ENCODE measurements at places on chromosomes 2 and 18.

GRCh38 chr2:150626934-150627411 lies 139.5 kb upstream of the RND3 start:
- DNase-seq: no peak

DNA sequence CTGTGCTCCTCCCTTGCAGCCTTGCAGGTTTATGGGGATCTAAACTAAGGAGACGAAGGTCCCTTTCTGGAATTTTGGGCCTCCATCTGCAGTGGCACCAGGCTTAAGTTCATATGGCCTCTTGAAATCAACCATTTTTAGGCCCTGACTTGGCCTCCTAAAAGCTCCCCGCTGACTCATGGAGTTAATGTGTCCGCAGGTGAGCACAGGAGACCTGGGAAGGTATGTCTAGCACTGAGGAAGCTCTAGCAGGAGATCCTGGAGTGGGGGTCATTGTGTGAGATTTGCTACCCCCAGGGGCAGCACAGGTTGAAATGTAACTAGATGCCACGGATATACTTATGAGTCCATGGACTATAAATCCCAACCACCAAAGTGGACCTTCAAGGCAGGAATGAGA lies 95.9 kb upstream of the CELF4 start:
- DNase-seq: no peak

DNA sequence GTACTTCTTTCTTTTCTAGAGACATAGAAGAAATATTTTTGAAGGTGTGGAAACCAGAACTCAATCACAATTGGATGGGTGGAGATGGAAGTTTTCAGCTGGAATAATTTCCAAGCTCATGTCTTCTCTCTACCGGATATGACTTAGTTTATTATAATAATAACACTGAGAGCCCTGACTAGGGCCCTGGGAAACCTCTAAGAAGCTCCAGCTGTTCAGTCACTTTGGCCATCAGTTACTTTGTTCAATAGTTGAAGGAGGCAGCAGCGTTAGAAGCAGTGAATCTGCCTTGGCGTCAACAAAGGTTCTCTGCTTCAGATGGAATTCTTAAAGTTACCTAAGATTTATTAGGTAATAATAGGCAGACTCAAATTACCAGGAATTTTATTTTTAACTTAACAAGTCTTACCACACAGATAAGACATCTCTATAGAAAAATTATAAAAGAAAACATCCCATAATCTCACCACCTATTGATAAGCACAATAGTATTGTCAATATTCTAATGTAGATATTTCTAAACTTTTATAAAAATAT lies 293.8 kb upstream of the CHAC2 start:
- DNase-seq: no peak

GRCh38 chr18:33757037-33757436 lies 179.0 kb downstream of the ASXL3 start:
- DNase-seq: no peak

- DNase-seq: no peak
These were observed 55.2 kb downstream of the CCDC88A start for GRCh38 chr2:55364189-55365055.

DNA sequence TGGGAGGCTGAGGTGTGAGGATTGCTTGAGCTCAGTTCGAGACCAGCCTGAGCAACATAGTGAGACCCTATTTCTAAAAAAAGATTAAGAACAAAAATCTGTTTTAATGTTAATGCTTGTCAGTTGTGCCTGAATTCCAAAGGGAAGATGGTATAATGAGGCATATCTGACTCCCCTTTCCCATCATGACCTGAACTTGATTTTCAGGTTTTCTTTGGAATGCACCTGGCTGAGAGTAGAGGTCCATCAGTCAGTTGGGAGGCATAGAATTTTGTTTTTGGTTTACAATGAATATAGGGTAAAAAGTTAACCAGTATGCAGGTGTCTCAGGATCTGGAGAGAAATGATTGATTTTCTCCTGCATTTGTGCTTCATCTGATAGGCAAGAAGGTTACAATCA lies 20.4 kb downstream of the RPIA start:
- no peak for DNase-seq

GRCh38 chr18:57428221-57429150 lies 6.7 kb upstream of the ONECUT2 start:
- no peak for DNase-seq

DNA sequence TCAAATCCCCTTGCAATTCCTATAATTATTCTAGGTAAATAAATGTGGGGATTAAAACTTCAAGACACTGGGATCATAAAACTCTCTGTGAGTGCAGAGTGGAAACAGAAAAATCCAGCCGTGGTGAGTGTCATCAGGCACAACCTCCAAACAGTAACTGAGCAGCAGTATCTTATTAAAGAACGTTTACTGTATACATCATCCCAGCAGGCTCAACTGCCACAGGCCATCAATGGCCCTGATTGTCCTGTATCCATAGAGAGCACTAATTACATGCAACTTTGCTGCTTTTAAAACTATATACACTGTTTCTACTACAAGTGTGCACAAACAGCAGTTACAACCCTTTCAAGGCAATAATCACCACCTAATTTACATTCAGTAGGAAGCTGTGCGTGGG lies 23.9 kb downstream of the GAREM1 start:
- no peak for DNase-seq

- DNase-seq: no peak
These were observed 68.3 kb downstream of the TNS1 start for GRCh38 chr2:217934321-217935131.

DNA sequence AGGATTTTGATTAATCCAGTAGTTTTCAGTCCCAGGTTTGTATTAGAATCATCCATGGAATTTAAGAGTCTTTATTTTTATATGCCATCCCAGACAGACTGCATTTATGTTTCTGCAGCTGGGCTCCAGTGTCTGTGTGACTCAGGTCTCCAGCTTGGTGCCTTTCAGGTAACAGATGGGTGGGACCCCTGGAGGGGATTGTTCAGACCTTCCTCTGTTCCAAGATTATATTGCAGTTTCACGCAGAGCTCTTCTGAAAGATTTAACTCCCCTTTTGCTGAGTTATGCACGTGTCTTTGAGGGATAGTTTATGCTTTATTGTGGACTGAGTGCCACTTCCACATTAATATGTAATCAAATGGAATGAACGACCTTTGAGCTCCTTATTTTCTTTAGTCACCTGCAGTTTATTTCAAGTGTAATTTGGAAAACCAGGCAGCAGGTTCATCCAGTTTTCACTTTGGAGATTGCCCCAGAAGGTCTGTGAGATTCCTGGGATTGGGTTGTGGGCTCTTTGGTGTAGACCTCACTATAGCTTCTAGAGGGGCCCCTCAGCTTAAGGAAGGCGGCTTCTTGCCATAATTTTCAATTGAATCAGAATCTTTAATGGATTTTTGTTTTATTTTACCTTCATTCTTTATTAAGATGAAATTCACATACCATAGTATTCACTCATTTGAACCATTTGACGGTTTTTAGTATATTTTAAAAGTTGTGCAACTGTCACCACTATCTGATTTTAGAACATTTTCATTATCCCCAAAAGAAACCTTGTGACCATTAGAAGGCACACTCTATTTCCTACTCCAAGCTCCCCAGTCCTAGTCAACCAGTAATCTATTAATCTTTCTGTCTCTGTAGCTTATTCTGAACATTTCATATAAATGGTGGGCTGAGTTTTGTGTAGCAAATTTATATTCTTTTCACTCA lies 135.0 kb downstream of the WDSUB1 start:
- no peak for DNase-seq

DNA sequence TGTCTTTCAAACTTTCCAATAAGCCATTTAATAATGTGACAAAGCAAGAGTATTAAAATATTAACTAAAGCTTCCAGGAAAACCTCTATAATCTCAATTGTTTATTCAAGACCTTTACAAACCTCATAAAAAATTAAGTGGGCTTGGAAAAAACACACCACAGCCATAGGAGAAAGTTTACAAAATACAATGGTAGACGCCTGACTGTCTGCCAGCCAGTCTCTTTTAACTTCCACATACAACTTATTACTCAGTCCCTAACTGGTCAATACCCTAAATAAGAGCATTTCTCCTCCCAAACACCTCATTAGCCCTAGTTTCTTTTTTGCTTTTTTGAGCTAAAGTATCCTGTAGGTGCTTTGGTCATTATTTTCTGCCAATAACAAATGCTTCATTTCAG lies 247.4 kb upstream of the CYP26B1 start:
- no peak for DNase-seq

- no peak for DNase-seq
These were observed 42.5 kb downstream of the ADD2 start for GRCh38 chr2:70725505-70725904.

DNA sequence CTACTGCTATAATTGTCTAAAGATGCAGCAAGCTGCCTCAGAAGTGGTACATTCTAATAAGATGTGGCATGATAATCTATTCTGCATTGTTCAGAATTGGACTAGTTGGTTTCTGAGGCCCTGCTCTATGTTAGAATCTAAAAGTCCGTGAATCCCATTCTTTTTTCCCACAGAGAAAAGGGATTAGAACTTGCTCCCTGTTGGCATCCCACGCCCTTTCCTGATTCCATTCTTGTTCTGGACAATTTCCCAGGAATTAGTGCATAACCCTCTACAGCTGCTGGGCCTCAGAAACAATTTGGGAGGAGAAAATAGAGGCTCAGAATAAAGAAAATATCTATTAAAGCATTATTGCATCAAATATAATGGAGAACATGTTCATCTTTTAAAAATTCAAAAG lies 282.7 kb downstream of the NRXN1 start:
- DNase-seq: no peak

GRCh38 chr2:139477618-139478017 lies 697.4 kb upstream of the NXPH2 start:
- no peak for DNase-seq

- no peak for DNase-seq
These were observed 7.2 kb upstream of the TSN start for GRCh38 chr2:121748202-121748601.

DNA sequence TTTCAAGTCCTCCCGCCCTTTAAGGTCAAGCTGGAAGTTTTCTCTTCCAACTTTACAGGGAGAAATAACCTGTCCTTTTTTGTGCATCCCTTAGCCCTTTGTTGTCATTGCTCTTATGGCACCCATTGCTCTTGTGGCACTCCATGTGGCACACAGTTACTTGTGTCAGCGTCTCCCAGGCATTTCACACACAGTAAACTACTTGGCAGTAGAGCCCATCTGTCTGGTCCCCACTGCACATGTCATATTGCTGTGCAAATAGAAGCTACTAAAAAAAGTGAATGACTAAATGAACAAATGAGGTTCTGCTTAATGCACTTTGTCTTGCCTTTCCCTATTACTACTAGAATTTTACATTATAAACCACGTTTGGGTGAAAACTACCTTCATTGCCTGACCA lies 149.3 kb downstream of the EML6 start:
- no peak for DNase-seq

GRCh38 chr18:13429016-13429415 lies 210.5 kb downstream of the LDLRAD4 start:
- DNase-seq: no peak

GRCh38 chr2:120360307-120360855 lies 14.4 kb downstream of the INHBB start:
- no peak for DNase-seq

DNA sequence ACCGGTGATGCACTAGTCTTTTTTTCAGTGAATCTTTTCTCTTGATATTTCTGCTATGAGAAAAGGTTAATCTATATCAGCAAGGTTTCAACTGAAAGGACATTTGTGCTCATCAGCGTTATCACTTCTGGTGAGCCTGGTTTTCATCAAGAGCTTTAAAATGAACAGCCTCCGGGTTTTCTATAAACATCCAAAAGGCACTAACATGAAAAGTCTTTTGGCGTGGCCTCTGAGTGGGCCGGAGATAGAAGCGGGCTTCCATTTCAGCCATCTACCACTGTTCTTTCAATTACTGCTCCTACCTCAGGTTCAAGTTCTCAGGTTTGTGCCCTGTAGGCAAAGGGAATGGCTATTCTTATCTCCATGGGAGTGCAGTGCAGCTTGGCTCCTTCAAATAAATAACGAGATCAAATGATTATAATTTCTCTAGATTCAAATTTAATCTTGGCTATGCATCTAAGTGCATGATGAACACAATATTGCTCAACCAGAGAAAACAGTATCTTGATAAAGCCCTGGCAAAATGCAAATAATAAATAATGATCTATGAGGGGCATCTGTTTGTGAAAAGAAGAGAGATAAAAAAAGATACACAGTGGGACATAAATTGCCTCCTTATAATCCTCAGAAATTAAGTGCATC lies 314.8 kb downstream of the CDH2 start:
- no peak for DNase-seq

DNA sequence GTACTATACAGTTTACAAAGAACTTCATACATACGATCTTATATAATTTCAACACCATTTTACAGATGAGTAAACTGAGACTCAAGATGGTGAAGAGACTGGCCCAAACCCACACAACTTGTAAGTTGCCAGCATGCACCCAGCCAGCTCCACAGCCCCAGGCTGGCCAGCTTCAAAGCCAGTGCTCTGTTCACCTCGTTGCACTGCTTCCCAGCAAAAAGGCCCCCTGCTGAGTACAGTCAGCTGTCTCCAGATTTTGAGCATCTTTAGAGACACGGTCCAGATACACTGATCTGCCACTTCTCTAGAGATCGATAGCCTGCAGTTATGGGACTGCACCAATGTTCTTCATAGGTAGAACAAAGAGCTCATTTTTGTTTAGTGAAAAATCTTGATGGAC lies 257.2 kb upstream of the CHAC2 start:
- DNase-seq: no peak

DNA sequence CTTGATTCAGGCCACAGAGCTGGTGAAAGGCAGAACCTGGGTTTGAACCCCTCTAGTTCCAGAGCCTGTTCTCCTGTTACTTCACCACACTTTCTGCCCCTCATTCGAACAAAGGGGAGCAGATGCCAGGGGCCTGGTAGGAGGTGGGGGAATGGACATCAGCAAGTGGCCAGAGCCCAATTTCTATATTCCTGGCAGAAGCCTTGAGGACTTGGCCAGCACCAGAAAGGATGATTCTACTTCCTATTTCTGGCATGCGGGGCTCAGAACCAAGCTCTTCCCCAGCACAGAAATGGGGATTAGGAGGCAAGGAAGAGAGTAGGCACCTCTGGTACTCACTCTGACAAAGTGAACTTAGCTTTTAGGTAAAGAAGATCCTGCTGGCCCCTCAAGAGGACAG lies 49.3 kb downstream of the ADD2 start:
- no peak for DNase-seq

DNA sequence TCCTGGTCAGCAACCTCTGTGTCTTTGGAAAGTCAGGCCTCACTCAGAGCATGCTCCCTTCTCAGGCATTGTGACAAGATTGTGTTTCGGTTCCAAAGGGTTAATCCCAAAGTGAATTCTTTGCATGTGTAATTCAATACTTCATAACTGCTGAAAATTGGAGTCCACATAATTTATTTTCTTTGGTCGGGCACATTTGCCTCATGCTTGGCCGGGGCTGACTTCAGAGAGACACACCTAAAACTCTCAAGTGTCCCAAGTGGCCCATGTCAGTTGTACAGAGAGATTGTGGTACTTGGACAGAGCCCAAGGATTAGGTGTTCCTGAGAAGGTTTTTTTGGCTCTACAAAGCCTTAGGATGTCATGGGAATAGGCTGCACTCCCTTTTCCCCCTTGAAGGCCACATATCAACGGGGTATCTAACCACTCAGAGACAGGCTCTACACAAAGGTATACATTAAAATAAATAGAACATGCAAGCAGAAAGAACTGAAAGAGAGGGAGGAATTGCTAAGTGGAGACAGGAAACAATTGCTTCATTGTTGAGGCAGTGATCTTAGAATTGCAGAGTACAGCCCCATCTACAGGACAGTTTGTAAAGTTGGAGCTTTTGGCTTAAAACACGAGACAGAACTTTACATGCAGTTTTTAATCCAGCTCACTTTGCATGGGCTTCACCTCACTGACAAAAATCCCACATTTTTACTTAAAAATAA lies 1232.3 kb upstream of the ZEB2 start:
- DNase-seq: no peak

- DNase-seq: no peak
These were observed 19.4 kb upstream of the ZEB2 start for GRCh38 chr2:144539289-144539782.

All from stimulated activated CD4-positive, alpha-beta T cell treated with anti-CD3 and anti-CD28 coated beads, Interleukin-4, amount 100 ng/mL, for 1 hour (primary cell).